ENCODE measurements at places on chromosomes 7 and 10.

DNA sequence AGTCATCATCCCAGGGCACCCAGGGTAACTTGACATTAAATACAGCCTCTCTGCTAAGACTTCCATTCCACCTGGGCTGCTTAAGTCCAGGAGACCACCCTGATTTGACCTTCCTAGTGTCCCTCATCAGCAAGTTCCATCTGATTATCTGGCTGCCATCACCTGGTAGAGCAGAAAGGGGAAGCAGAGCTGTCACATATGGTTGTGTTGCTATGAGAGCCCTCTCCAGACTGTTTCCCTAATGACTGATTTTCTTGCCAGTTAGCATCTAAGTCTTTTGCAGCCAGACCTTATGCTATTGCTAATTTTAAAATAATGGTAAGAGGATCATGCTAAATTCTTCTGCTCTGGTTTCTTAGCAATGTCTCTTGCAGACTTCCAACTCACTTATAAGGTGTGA, 38.7 kb downstream of the KCNH2 start:
- DNase-seq: no peak

- DNase-seq: no peak
Observed at GRCh38 chr7:147136352-147136751, 1019.8 kb downstream of the CNTNAP2 start.

GRCh38 chr10:126130271-126130710, 233.9 kb downstream of the FANK1 start:
- no peak for DNase-seq

GRCh38 chr10:31771331-31771831, 157.2 kb downstream of the ARHGAP12 start:
- no peak for DNase-seq

DNA sequence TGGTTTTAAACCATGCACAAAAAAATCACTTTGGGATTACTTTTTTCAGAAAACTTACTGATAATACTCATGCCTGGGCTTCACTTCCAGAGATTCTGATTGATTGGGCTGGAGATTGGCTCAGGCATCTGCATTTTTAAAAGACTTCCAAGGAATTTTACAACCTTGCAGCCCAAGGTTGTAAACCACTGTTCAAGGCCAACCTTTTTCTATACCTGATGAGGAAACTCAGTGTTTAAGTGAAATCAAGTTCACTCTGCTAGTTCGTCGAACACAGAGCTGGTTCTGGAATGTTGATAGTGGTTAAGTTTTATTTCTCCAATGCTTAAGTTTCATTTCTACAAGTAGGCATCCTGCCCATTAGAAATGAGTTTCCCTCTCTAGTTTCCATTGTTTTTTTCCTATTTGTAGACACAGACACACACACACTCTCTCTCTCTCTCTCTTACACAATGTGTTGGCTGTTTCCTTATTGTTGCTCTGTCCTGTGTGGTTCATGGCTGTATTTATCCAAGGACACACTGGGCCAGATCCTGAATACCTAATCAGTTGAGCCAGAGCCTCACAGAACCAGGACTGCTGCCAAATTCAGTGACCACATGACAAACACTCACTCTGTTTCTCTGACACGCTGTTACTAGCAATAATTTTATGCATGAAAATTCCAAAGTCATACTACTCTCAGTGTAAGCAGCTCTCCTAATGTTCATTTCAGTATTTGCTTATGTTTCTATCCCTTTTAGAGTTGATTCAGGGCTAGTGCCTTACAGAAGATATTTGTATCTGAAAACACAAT, 3.7 kb upstream of the IFIT1B start:
- DNase-seq: no peak

DNA sequence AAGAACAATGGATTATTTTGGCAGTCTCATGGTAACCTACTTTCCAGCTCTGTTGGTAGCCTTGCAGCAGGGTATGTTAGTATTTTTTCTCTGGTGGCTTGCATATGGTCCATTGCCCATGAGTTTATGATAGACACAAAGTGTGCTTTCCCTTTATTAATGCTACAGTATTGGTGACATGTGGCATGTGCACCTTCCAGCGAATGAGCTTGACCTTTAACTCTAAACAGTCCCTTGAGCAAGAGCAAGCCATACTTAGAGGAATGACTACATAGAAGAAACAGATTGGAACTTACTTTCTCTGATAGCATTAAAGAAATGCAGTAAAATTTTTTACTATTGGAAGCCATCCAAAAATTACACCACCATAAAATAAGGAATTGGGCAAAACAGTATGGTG, 73.9 kb downstream of the VTI1A start:
- DNase-seq: no peak

- no peak for DNase-seq
Observed at GRCh38 chr7:2180081-2180480, 52.7 kb downstream of the MAD1L1 start.

DNA sequence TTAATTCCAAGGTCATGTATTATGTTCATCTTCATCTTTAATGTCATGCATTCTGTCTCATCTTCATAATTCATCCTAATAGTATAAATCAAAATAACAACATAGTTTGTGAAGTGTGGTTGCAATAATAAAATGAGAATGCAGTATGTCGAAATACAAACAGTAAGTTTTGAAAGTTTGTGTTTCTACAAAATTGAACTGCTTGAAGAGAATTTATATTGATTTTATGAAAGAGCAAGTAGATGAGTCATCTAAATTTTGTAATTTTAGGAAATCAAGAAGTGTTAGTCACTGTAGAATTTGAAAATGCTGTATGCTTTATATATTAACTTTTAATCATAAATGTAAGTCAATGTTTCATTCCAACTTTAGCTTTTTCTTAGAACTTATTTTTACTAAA, 190.5 kb upstream of the PPP1R3A start:
- DNase-seq: no peak

- DNase-seq: no peak
Observed at GRCh38 chr10:29227201-29227600, 61.7 kb upstream of the LYZL1 start.

DNA sequence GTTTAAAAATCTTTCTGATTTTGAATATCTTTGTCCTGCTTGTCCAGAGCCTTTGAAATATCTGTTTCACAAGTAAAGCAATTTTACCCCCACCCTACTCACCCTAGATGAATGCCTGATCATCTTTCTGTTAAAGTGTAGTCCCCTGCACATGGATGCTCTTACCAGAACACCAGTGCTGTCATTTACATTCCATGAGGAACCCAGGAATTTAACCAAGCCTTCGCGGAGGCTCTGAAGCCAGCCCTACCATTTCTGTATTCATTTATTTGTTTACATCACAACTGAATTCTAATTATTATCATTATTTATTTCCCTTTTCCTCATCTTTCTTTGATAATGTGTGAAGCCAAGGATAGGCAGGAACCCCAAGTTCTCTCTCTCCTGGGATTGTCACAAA, 167.8 kb upstream of the MYO3A start:
- no peak for DNase-seq

DNA sequence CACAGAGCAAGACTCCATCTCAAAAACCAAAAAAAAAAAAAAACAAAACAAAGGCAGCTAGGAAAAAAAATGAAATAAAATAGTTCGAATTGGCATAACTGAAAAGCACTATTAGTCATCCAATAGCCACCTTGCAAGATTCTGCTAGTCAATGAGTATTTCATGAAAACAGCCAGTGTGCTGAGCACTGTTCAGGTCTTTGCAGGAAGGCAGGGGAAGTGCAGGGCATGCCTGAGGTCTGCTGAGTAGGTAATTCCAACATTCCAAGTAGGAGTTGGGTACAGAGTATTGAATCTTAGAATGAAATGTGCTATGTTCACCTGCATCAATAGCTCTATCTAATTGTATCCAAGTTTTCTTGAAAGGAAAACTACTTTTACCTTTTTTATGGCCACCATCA, 22.9 kb downstream of the ABRAXAS2 start:
- DNase-seq: no peak

DNA sequence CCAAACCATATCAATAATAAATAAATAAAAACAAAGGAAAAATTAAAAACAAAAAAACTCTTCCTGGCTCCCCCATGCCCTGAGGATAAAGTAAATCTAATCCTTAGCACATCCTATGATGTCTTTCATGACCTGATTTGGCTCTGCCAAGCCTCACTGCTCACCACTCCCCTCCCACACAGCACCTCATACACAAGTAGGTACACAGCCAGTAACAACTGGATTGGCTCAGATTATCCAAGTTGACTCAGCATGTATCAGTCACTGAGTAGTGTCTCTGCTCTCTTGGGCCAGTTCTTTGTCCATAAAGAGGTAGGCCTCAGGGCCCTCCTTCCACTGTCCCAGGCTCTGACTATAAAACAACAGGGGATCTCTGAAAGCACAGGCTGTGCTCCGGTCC, 99.6 kb downstream of the STRA8 start:
- DNase-seq: no peak

DNA sequence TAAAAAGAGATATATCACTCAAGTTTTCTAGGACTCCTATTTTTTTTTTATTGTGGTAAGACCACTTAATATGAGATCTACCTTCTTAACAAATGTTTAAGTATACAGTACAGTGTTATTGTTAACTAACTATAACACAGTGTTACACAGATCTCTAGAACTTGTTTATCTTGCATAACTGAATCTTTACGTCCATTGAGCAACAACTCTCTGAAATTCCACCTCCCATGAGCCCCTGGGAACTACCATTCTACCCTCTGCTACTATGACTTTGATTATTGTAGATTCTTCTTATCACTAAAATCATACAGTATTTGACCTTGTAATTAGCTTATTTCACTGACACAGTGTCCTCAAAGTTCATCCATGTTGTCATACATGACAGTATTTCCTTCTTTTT, 22.5 kb upstream of the REEP3 start:
- no peak for DNase-seq

GRCh38 chr7:83655951-83656556, 7.1 kb upstream of the SEMA3E start:
- DNase-seq: no peak

GRCh38 chr10:22685926-22686325, 28.5 kb downstream of the PIP4K2A start:
- no peak for DNase-seq

GRCh38 chr10:86979296-86979818, 11.1 kb downstream of the ADIRF start:
- no peak for DNase-seq

GRCh38 chr10:79324032-79324695, 23.1 kb upstream of the PPIF start:
- DNase-seq: no peak

- no peak for DNase-seq
Observed at GRCh38 chr10:113414543-113414942, 138.3 kb upstream of the HABP2 start.

DNA sequence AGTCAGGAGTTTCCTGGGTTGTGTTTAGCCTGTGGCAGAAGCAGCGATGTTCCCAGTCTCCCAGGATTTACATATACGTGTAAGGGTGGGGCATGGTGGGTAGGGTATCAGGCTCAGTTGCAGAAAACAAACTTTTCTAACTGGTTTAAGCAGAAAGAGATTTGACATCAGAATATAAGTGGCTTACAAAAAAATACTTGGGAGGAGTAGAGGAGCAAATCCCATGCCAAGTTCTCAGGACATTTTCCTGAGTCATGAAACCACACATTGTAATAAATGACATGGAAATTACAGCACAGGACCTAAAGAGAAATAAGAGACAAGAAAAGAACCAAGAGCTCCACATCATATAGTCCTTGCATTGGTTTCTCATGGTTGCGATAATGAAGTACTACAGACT, 26.2 kb upstream of the FRMD4A start:
- no peak for DNase-seq

GRCh38 chr7:66886152-66886551, 34.9 kb upstream of the TMEM248 start:
- DNase-seq: no peak

DNA sequence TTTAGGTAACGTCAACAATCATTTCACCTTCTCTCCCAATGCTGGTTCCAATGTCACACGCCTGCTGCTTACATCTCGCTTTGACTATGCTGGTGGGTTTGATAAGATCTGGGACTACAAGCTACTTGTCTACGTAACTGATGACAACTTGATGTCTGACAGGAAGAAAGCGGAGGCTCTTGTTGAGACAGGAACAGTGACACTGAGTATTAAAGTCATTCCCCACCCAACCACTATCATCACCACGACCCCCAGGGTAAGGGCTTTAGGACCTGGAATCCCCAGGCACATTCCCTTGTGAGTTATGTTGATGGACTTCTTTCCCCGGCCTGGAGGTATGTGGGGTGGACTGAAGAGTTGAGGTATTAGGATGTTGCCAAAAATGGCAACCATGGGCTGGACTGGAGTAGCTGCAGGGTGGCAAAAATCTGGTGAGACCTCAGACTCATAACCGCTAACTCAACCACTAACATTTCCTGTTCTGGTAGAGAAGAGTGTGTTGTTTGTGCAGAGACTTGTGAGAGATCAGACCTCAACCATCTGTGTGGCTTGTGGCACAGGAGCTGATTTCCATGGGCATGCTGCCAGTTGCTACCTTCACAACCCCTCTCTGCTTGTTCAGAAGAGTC, 59.2 kb downstream of the CDHR3 start:
- DNase-seq: no peak

GRCh38 chr10:126977216-126977615, 72.0 kb downstream of the DOCK1 start:
- DNase-seq: no peak

GRCh38 chr10:69464801-69465401, 13.6 kb downstream of the TSPAN15 start:
- DNase-seq: no peak

GRCh38 chr7:38863601-38864291, 45.2 kb downstream of the VPS41 start:
- no peak for DNase-seq

- no peak for DNase-seq
Observed at GRCh38 chr10:86905429-86905828, 52.0 kb downstream of the MMRN2 start.

GRCh38 chr10:124532106-124532641, 70.6 kb downstream of the LHPP start:
- no peak for DNase-seq

DNA sequence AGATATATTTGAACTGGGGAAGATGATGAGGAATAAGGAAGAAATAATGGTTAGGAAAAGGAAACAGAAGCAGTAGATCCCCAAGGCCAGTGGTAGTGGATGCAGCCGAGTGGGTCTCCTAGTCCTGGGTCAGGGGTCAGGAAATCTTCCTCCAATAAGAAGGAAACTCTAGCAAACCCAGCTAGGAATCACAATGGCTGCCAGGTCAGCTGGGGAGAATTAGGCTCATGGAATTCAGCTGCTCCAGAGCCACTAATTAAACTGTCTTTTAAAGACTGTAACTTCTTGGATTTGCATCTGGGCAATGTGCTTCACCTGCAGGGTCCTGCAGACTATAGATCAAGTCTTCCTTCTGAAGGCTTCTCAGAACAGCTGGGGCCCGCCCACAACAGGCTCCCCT, 644.4 kb downstream of the KCNMA1 start:
- DNase-seq: no peak

- DNase-seq: no peak
Observed at GRCh38 chr7:146146831-146147486, 30.4 kb downstream of the CNTNAP2 start.

GRCh38 chr7:116165717-116166116, 44.6 kb upstream of the TES start:
- no peak for DNase-seq
